ENCODE measurements at places on chromosomes 12 and 14. TPM values are rescaled to one million over a fixed set of nuclear protein-coding genes. Genes with fewer than 3 reads are reported as not detected.

CLEC7A gene
- polyA plus RNA-seq, result 0.03 TPM

HOXC6 gene
- 6.1 TPM for polyA plus RNA-seq

GRCh38 chr14:54673193-54674045 is 106.5 kb downstream of the SAMD4A start:
- no peak for DNase-seq

DNA sequence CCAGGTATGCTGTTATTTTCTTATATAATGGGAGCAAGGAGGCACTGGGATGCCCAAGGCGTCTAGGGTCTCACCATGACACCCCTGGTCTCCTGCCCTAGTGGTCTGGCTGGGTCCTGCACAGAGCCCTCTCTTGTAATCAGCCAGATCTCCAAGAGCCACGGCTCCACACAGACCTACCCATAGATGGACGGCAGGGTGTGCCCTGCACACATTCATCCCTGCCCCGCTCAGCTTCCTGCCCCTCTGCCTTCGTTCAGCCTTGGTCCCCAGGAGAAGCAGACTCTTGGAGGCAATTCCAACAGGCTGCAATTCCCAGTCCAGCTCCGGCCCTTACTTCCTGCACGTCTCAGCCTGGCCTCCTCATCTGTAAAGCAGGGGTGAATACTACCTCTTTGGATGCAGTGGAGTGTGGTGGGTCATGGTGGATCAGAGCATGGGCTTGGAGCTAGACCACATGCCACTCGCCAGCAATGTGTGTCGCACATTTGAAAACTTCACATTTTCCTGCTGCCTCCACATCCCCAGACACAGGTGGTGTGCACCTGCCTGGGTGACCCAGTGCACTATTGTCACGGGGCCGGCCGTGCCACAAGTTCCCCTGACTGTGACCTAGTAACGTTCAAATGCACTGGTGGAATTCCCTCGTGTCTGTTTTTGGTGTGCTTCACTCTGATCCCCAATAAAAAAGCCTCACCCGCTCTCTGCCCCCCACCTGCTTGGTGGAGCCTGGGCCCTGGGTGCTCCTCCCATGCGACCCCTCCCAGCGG is 171.1 kb upstream of the PRMT8 start:
- no peak for DNase-seq

GRCh38 chr14:25516838-25517237 is 466.9 kb upstream of the STXBP6 start:
- no peak for DNase-seq

DNA sequence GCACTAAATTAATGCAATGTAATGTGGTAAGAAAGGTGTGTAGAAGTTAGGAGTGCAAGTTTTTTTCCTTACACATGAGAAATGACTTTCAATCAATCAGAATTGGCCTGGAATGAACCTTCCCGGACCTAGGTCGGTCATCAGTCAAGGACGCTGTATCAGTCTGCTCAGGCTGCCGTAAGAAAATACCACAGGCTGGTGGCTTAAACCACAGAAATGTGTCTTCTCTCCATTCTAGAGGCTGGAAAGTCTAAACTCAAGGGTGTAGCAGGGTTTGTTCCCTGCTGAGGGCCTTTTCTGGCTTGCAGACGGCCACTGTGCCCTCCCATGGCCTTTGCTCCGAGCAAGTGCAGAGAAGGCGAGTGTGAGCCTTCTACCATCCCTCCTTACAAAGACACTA is 86.6 kb upstream of the DYNC1H1 start:
- DNase-seq, result no peak

GRCh38 chr12:25996677-25997076 is 38.2 kb downstream of the RASSF8 start:
- no peak for DNase-seq

- no peak for DNase-seq
Measured at GRCh38 chr12:65881965-65882413, 57.7 kb downstream of the HMGA2 start.

- no peak for DNase-seq
Measured at GRCh38 chr12:104963757-104964156, 5.7 kb upstream of the SLC41A2 start.
